Stimulated activated naive CD8-positive, alpha-beta T cell treated with anti-CD3 and anti-CD28 coated beads, Interleukin-15, Interleukin-2, amounts not matched to agents 100 U/mL and 50 U/mL, for 24 hours (primary cell): ENCODE measurements at places on chromosomes 5 and 9.

- no peak for DNase-seq
Observed at GRCh38 chr9:73565833-73566465, 414.3 kb downstream of the ANXA1 start.

GRCh38 chr9:90539286-90539685, 103.3 kb downstream of the DIRAS2 start:
- no peak for DNase-seq

- no peak for DNase-seq
Observed at GRCh38 chr5:96768708-96769251, 39.0 kb downstream of the ERAP1 start.

DNA sequence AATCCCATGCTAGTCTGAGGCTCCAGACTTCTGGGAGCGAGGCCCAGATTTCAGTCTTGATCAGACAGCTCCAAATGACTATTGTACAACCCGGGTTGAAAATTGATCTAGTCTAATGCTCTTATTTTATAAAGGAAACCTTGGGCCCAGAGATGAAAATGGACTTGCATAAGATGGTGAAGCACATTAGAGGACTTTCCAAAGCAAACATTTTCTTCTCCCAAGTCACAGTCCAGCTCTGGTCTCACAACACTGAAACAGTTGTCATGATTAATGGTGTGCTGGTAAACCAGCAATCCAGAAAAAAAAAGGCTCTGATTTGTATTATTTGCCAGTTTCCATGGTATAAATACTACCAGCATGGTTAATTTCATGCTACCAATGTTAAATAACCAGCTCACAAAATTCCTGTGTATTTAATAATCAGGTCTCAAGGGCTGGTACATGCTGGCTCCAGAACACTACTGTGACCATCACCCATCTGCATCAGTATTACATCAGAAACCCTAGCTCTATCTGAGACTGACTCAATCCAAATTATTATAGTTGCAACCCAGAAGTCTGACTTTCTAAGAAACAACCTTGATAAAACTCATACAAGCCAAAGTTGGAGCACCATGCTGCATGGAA, 32.5 kb upstream of the ABLIM3 start:
- no peak for DNase-seq

- no peak for DNase-seq
Observed at GRCh38 chr5:1343931-1344901, 683 bp downstream of the CLPTM1L start.

- no peak for DNase-seq
Observed at GRCh38 chr9:87322840-87323635, 174.6 kb upstream of the DAPK1 start.

DNA sequence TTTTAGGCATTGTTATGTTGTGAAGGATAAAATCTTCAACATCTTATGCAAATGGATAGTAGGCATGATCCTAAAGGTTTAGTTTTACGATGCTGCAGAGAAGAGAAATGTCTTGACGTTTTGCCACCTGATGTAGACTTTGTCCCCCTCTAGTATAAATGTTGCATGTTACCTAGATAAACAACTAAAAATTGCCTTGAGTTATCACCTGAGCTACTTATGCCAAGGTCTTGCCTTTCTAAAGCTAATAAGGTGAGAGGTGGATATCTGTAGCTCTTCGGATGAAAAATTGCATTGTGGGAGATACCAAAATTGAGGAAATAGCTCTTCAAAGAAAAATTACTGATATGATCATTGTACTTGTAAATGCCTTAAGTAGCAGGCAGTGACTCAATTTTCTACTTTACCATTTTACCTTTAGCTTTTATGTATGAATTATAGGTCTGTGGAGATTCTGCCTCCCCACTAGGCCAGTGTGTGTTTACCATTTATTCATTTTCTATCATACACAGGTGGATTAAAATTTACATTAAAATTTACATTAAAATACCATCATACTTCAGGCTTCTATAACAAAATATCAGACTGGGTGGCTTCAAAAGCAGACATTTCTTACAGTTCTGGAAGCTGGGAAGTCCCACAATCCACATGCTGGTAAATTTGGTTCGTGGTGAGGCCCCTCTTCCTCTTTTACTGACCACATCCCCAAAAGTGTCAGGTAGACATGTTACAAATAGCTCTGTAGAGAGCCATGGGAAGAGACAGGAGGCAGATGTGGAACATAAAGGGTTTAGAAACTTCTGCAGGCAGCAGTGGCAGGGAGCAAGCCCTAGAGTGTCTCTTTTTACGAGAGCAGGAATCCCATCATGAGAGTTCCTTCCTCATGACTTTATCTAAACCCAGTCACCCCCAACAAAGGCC, 100.7 kb upstream of the ERBIN start:
- DNase-seq = no peak

GRCh38 chr9:126849591-126850225, 10.7 kb upstream of the ZBTB34 start:
- DNase-seq = no peak

DNA sequence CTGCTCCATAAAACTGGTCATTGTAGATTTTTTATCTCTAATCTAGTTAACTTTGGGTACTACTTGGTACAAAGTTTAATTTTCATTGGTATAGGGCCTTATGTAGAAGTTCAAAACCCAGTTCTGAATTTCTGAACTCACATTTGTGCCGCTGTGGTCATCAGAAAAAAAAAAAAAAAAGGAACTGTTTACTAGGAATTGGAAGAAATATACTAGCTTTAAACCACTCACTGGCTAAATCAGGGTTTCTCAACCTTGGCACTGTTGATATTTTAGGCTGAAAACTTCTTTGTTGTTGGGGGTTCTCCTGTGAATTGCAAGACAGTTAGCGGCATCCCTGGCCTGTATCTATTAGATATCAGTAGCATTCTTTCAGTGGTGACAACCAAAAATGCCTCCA, 4.1 kb upstream of the ZFYVE16 start:
- DNase-seq = no peak

GRCh38 chr9:79220666-79221065, 351.1 kb upstream of the TLE4 start:
- no peak for DNase-seq

GRCh38 chr9:34493972-34494535, 28.7 kb downstream of the ENHO start:
- DNase-seq = peak; percentile 39

GRCh38 chr5:56161439-56161823, 71.7 kb downstream of the ANKRD55 start:
- DNase-seq = no peak

- peak; percentile 32 for DNase-seq
Observed at GRCh38 chr9:6055216-6055615, 39.8 kb upstream of the RANBP6 start.

GRCh38 chr5:120388016-120388781, 75.9 kb upstream of the PRR16 start:
- no peak for DNase-seq

- no peak for DNase-seq
Observed at GRCh38 chr9:114899995-114900394, 30.4 kb downstream of the TNFSF8 start.

DNA sequence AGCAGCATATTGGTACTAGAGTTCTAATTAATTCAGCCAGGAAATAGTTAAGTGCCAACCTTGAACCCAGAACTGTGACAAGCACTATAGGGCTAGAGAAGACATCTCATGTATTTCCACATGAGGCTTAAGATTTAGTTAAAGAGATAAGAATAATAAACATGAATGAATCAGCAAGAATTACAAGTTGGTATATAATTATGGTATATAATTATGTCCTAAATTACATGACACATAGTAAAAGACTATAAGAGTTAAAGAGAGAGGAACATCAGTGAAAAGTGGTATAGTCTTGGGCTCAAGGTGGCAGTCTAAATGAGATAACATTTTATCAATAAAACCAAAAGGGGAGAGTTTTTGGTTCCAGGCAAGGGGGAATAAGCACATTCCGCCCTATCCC, 223.1 kb upstream of the NFIL3 start:
- no peak for DNase-seq

DNA sequence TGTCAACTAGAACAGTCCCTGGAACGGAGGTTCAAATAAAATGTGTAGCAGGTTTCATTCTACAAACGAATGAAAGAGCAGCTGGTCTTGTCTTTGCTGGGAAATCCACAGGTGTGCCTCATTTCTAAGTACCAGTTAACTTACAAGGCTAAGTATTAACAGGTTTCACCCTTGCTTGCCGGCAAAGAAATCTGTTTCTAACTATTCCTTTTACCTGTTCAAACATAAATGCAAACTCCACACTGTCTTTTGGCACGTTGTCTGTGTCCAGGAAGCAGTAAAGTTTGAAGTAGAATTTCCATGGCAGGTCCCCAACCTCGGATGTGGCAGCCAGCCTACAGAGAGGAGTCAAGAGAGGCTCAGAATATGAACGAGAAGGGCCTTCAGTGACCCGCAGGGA, 54.4 kb upstream of the RETREG1 start:
- no peak for DNase-seq

GRCh38 chr9:15249042-15249818, 57.8 kb downstream of the TTC39B start:
- no peak for DNase-seq

GRCh38 chr5:111741278-111741677, 15.7 kb downstream of the NREP start:
- no peak for DNase-seq
